Stimulated activated naive CD4-positive, alpha-beta T cell treated with Interleukin-2 at 50 U/mL for 16 hours (primary cell): ENCODE measurements at places on chromosomes 16 and 17.

DNA sequence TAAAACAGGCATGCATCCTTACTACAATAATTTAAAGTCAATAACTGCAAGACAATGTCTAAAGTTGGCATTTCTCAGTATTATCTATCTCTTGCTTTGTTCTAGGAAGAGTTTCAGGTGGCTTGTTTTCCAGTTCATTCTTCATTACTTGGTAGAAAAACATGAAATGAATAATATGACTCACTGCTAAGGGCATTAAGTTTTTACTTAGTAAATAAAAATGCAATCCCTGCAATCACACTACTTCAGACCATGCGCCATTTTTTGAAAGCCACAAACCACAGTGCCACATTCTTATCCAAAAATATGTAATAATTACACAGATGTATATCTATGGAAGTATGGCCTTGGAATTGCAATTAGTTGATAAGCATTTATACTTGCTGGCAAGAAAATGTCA, 55.4 kb downstream of the CREBBP start:
- no peak for DNase-seq

DNA sequence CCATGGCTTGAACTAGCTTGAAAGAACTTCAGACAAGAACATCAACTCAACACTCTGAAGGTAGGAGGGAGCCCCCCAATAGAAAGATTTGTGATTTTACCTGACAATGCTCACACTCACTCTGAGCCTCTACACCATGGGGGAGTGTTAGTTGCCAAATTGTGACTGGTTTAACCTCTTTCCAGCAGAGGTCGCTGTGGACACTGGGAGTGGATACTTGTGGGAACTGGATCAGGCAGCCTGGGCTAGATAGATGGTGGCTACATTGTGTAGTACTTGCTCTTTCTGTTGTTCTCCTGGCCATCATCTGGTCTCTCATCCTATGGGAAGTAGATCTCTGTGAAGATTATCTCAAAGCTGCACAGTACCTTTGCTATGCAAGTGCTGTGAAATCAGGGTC, 2.9 kb downstream of the SMPD3 start:
- no peak for DNase-seq

GRCh38 chr16:47037396-47037745, 63.9 kb upstream of the DNAJA2 start:
- no peak for DNase-seq

DNA sequence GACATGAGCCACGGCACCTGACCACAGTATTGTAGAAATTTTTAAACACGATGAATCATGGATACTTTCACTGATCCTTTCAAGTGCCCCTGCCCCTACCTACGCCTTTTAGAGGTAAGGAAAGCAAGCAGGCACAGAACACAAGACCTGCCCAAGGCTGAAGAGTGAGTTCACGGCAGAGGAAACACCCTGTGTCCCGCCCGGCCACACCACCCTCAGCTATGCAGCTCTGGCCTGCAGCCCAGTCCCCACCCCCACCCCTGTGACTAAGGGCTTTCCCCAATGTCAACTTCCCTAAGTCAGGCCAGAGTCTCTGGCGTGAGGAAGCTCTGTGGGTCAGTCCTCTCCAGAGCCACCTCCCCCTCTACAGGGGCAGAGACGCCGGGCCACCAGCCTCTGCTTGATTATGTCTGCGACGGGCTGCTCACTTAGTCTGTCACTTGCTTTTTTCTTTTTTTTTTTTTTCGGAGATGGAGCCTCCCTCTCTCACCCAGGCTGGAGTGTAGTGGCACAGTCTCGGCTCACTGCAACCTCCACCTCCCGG, 8.4 kb downstream of the SLC16A5 start:
- no peak for DNase-seq

GRCh38 chr16:11503566-11503965, 83.2 kb downstream of the LITAF start:
- no peak for DNase-seq

GRCh38 chr16:80936410-80936809, 70.3 kb downstream of the CMC2 start:
- DNase-seq = no peak

DNA sequence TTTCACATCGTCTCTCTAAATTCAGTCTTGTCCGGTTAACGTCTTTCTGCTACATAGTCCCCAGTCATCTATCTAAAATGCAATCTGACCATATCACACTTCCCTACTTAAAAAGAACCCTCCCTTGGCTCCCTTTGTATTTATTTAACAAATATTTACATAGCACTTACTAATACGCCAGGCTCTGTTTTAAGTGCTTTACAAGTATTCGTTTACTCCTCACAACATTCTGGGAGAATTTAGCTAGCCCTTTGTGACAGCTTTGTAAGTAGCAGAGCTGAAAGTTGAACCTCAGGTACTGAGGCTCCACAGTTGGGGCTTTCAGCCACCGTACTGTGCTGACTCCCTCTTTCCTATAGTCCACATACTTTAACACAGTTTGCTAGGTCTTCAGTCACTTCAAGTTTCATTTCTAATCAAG, 9.2 kb downstream of the PAFAH1B1 start:
- DNase-seq = no peak

- DNase-seq = no peak
These were observed 2.5 kb downstream of the GUCY2D start for GRCh38 chr17:8004899-8005298.

DNA sequence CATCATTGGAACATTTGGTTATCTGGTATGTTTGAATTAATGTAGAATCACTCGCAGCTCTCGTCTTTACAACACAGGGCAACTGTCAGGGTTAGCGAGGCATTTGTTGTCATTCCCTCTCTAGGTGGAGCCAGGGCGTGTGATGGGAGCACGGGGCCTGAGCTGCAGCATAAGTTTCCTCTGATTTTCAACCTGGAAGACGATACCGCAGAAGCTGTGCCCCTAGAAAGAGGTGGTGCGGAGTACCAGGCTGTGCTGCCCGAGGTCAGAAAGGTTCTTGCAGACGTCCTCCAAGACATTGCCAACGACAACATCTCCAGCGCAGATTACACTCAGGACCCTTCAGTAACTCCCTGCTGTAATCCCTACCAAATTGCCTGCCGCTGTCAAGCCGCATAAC, 37.2 kb downstream of the WIPI1 start:
- DNase-seq = no peak

GRCh38 chr16:55496509-55497145, 12.2 kb upstream of the LPCAT2 start:
- no peak for DNase-seq

DNA sequence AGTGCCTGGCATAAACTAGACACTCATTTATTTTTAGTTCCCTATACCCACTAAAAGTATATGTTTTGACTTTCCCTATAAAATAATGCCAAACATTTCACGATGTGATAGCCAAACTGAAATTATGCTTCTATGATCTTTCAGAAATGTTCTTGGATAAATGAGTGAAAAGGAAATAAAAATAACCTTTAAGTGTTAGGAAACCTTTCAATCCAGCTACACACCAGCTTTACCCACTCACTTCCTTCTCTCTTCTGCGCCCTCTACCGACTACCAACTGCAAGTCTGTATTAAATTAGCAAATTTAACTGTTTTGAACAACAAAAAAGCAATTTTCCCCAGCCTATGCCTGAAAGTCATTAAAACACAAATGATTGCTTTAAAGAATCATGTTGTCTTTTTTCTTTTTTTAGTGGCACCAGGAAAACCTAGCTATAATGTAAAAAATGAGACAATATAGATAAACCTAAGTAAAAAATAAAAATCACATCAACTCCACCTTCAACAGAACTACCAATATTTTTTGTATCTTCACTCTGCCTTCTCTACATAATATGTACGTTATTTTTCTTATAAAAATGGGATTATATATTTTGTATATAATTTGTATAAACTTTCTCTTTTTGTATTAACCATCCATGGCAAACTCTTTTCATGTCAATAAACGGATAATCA, 13.2 kb upstream of the TMEM100 start:
- DNase-seq = peak; percentile 2

DNA sequence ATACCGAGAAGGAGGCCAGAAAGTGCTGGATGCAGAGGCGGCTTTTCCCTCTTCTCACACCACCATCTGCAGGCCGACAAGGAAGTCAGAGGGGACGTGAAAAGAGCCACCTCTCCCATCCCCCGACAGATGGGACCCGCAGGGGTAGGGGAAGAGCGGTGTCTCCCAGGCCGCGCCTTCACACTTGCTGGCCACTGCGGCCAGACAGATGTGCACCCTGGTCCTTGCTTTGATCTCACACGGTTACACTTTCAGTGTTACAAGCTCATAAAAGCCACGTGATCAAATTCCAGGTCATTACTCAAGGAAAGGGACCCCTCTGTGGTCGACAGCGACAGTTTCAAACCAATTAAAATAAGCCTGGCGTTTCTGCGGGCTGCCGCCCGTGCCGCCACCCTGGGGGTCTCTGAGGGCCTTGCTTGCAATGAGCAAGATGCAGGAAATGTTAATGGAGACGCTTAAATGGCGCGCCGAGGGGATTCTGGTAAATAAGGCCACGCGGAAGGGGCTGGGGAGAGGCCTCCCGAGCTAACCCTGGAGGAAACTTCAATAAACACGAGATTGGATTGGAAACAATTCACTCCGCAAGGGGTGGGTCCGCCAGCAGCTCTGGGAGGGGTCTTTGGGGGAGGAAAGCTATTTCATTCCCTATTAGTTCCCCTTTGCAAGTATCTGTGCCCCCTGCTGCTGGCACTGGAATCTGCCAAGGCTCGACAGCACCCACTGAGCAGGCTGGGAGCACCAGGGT, 240.9 kb downstream of the ENGASE start:
- DNase-seq = no peak

DNA sequence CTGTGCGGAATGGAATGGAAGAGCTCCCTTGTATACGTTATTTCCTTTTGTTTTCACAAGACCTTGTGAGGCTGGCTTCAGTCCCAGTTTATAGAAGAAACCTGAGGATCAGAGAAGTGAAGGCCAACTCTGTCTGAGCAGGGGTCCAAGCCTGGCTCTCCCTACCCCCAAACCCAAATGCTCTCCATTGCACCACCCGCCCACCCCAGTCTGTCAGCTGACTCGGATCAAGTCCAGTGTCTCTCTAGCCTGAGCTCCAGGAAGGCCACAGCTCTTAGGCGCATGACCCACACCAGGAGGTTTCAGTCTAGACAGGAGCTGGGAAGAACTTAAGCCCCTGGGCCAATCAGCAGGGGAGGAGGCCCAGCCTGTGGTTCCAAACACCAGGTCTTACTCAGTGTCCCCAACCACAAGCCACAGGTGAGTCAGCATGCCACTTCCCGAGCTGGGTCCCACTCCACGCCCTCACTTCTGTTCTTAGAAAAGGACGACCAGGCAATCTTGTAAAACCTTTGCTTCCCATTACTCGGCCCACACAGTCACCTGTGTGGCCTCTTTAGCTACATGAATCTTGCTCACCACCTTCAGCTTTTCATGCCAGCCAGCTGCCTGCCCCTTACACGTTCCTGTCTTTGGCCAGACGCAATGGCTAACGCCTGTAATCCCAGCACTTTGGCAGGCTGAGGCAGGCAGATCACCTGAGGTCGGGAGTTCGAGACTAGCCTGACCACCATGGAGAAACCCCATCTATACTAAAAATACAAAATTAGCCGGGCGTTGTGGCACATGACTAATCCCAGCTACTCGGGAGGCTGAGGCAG, 27.8 kb downstream of the TK2 start:
- DNase-seq = peak; percentile 95

- DNase-seq = no peak
These were observed 146.1 kb downstream of the IRF8 start for GRCh38 chr16:86044881-86045590.

DNA sequence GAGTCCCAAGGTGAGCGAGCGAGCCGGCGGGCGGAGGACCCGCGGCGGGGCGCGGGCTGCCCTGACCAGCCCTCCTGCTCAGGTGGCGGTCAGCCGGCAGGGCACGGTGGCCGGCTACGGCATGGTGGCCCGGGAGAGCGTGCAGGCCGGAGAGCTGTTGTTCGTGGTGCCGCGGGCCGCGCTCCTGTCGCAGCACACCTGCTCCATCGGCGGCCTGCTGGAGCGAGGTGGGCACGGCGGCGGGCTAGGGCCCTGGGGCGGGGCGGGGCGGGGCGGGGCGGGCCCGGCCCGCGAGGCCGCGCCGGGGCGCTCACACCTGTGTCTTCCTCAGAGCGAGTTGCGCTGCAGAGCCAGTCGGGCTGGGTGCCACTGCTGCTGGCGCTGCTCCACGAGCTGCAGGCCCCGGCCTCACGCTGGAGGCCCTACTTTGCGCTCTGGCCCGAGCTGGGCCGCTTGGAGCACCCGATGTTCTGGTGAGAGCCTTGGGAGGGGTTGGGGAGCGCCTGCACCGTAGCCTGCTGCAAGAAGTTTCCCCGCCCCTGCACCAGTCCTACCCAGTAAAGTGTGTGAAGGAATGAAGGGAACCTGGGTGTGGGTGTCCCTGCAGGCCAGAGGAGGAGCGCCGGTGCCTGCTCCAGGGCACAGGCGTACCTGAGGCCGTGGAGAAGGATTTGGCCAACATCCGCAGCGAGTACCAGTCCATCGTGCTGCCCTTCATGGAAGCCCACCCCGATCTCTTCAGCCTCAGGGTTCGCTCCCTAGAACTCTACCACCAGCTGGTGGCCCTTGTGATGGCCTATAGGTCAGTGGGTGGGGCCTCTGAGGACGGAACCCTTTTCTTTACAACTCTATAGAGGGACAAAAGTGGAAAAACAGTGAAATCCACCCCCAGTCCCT, 802 bp downstream of the SETD6 start:
- DNase-seq = peak; percentile 8

DNA sequence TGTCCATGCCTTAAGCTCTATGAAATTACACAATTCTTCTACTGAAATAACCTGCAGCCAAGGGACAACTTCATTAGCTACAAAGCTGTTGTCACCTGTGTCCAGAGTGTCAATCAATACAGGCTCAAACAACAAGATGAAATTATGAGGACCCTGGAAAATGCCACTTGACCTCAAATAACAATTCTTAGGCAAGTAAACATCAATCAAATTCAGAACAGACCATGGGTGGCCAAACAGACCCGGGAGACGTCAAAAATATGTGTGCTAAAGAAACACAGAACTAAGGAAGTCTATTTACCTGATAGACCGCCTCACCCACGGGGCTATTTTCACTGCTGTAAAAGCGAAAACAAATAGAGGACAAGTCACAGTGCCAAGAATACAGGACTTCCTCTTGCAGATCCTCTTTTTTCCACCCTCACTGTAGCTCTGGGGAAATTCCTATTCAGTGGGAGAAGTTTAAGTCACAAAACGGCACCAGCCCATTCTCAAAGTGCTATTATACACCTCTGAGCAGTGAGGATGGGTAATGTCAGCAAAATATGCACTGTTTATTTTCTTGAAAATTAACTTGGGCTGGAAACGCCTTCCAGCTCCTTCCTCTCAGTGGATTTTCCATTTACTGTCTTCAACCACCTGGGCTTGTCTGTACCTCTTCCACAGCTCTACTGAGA, 2.7 kb downstream of the LITAF start:
- no peak for DNase-seq

GRCh38 chr16:84853534-84853933, 33.7 kb downstream of the CRISPLD2 start:
- no peak for DNase-seq

DNA sequence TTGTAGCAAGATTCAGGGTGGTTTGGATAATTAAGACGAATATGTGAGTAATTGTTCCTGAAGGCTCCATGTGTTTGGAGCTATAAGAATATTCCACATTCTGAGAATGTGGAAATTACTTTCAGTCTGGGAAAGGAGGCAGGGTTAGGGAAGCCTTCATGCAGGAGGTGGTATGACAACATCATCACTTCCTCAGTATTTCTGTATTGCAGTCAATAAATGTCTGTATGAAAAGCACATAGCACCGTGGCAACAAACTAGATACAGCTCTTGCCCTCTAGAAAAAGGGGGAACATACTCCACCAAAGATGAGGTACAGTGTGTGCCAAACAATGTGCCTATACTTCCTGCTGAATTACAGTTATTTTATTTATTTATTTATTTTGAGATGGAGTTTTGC, 26.1 kb upstream of the DHRS7B start:
- DNase-seq = no peak

- no peak for DNase-seq
These were observed 30.3 kb upstream of the NACA2 start for GRCh38 chr17:61621317-61621716.

GRCh38 chr16:55204069-55204468, 119.9 kb upstream of the IRX6 start:
- no peak for DNase-seq
